Fibroblast of the aortic adventitia (primary cell): ENCODE measurements at places on chromosomes 3 and 15. TPM values are rescaled to one million over a fixed set of nuclear protein-coding genes. Genes with fewer than 3 reads are reported as not detected.
A peak's percentile ranks its signal among the peaks of the same experiment; 100 is the strongest.

SLC51B gene
- total RNA-seq = not detected in 2 replicates

TGM4 gene
- not detected in 2 replicates for total RNA-seq

DNA sequence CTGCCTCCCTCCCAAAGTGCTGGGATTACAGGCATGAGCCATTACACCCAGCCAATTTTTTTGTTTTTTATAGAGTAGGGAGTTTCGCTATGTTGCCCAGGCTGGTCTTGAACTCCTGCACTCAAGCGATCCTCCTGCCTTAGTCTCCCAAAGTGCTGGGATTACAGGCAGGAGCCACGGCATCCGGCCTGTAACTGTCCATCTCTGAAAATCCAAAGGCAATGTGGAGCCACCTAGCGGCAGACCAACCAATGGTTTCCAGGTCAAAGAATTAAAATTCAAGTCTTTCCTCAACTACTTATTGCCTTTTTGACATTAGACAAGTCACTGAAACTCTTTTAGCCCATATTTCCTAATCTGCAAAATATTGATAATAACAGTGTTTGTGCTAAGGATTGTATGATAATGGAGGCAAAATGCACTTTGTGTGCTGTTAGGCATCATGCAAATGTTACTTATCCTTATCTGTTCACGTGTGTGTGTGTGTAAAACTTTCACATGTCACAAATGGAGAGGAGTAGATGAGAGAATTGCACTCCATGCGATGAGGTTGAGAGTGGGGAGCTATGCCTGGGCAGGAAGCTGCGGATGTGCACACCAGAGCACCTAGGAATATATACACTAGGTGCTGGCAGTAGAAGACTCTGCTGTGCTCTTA is 48.7 kb downstream of the COL8A1 start:
- DNase-seq = peak; percentile 82

DNA sequence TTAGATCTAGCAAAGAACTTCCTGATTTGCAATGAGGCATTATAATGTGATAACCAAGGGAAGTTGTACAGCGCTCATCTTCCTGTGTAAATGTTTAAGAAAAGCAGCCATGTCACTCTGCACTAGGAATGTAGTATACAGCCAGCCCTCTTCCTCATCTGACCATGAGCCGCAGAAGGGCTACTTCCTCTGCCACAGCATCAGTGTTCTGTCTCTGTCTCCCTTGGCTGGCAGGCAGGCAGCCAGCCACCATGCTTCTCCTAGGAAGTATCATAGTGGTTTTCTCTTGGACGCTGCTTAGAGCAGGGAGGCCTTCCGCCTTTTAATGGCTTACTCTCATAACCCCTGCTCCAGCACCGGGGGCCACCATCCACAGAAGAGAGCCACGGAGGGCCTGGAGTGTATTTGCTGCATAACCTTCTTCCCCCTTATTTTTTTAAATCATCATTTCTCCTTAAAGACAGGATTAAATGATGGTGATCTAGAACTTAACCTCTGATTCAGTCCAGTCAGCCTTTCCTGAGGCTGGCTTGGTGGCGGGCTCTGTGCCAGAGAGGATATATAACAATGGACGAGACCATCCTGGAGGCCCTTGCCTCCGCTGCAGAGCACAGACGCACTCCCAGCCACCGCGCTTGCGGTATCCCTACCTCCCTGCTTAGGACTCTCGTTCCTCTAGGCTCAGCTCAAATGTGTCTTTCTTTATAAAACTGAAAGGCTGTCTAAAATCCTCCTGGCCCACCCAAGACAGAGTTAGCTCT is 57.3 kb upstream of the PLXNA1 start:
- DNase-seq = no peak

DNA sequence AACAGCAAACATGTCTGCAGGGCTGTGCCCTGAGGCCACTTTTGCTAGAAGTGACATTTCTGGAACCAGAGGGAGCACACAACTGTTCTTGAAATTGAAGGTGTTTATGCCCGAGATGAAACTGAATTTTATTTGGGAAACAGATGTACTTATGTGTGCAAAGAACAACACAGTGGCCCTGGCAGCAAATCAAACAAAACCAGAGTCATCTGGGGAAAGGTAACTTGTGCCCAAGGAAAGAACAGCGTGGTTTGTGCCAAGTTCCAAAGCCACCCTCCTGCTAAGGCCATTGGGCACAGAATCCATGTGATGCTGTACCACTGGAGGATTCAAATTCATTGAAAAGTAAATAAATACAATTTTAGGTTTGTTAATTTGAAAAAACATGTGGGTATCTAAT is 31.2 kb upstream of the RARRES1 start:
- no peak for DNase-seq

DNA sequence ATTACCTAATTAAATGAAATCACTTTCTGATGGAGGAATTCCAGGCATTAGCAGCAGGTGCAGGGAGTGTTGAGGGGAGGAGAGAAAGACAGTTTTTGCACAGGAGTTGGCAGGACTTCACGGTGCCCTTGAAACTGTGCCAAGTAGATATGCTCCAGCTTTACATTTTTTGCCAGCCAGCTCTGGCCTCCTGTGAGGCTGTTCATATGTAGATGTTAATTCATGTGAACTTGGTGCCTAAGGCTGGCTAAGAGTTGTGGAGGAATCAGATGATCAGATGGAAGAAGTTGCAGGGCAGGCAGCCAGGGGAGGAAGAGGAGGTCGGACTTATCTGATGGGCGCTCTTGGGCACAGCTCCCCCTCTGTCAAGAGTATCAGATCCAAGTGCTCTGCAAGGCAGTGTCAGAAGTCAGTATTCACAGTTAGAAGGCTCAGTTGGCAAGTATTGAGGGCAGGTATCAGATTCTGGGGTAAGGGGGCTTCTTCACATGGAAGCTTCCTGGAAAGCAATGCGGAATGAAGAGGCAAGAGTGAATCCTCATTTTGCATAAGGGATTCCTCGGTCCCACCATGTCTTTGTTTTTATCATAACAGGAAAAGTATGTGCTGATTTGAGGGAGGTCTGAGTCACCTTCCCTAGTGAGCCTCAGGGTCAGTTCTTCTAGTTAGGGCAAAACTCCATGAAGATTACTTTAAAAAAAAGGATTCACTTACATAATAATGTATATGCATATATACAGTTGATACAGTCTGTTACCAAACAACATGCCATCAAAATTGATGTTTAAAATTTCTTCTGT is 172.6 kb upstream of the UMPS start:
- DNase-seq = peak; percentile 26

GRCh38 chr15:50059883-50060282 is 59.1 kb downstream of the ATP8B4 start:
- DNase-seq = no peak

GRCh38 chr3:124172816-124173215 is 180.9 kb upstream of the ROPN1 start:
- no peak for DNase-seq

DNA sequence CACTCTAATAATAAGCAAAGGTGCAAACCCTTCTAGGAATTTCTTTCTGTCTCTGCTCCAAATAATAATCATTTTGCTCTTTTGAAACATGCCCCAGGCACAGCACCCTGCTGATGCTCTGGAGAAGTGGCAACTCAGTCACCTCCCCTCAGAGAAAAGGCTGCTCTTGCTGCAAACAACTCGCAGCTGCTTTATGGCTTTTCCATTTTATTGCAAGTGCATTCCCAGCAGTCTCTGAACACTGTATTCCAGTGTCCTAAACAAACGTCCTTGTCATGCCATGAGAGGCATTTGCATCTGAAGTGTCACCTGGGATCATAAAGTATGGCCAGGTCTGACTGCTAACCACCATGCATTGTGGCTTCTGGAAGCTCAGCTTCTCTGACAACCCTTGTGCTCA is 358.1 kb upstream of the TRIM42 start:
- DNase-seq = no peak

- no peak for DNase-seq
Measured at GRCh38 chr15:23897091-23897490, 210.0 kb upstream of the NDN start.
